ENCODE measurements at places on chromosomes 12 and 14.

DNA sequence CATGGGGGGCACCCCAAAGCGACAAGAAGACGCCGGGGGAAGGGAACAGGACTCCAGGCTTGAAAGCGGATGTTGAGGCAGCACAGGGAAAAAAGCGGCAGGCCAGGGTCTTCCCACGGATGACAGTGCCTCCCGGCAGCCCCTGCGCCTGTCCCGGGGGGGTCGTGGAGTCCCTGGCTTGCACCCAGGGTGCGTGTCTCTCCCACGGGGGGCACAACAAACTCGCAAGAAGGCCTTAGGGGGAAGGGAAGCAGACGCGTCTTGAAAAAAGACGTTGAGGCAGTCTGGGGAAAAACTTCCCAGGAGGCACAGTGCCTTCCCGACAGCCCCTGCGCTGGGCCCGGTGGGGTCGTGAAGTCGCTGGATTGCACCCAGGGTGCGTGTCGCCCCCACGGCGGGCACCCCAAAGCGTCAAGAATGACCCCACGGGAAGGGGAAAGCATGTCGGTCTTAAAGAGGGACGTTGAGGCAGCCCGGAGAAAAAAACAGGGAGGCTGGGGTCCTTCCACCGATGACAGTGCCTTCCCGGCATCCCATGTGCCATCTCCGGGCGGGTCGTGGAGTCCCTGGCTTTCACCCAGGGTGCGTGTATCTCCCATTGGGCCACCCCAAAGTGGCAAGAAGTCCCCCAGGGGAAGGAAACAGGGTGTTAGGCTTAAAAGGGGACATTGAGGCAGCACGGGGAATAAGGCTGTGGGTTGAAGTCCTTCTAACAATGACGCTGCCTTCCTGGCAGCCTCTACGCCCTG is 159.9 kb upstream of the ALG10B start:
- no peak for DNase-seq

DNA sequence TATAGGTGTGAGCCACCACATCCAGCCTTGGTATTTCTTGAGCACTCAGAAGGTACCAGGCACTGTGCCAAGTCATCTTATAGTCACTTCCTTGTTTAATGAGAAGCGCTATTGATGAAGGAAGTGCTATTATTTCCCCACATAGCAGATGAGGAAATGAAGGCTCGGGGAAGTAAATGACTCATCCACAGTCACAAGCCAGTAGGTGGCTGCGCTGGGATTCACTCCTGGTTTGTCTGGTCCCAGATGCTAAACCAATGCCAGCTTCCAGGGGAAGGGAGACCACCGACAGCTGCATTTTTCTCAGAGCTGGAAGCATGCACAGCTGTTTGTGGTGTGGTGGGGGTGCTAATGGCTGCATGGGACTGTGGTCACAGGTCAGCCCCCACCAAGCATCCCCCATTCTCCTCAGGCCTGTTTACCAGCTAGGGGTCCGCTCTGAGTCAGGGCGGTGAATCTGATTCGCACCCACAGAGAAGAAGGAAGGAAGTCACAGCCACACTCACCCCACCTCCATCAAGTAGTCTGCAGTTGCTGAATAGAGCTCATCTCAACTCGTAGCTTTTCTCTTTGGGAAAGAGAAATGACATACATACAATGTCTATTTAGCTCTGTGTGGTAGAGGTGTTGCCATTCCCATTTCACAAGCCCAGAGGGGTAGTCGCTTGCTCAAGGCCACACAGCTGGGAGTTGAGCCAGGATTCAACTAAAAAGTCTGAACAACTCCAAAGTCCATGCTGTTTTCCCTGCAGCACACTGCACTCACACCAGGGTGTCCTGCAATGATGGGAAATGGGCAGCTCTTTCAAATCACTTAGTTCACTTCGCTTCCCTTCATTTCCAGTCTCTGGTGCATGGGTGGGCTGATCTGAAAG is 6.3 kb upstream of the LTBP2 start:
- DNase-seq = no peak

- DNase-seq = no peak
Measured at GRCh38 chr12:120537856-120538220, 3.7 kb downstream of the RNF10 start.

GRCh38 chr14:64970776-64971477 is 1.2 kb downstream of the RAB15 start:
- no peak for DNase-seq

- no peak for DNase-seq
Measured at GRCh38 chr12:11732715-11733114, 83.2 kb downstream of the ETV6 start.

GRCh38 chr12:49974677-49975317 is 2.0 kb downstream of the AQP6 start:
- no peak for DNase-seq

DNA sequence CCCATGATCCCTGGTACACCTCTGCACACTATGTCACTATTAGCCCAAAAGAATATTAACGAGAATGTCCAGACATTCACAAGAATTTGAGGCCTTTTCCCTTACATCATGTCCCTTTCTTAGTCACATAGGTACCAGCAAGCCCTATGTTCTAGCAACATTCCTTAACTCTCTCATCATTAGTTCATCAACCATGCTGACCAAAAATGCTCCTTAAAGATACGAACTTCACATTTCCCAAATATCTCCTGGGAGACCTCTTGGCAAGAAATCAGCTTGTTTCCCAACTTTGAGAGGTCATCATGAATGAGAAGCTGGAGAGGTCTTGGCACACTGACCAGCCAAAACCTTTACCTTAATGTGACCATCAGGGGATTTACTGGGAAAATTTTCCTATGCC is 4.6 kb downstream of the SALL2 start:
- DNase-seq = no peak

DNA sequence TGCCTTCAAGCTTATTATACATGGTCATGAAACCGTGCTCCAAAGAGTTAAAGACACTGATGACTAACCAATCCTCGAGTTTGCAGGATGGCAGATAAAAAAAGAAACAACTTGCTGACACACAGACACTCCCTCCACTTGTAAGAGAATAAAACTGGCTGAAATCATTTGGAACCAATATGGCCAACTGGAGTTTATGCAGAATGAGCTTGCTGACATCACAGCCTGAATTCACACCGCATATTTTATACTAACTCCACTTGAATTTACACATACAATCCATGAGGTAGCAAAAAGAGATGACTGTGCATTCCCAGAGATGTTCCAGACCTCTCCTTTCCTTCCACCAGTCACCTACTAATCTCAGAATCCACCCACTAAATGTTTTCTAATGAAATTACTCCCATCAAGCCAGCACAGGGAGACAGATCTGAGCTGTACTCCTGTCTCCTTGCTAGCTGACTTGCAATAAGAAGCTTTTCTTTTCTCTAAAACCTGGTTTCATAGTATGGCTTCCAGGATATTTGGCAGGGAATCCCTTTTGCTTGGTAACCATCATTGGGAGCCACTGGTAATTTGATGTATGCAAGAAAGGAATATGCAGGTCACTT is 15.8 kb upstream of the PTPRR start:
- DNase-seq = no peak

All from stimulated activated CD4-positive, alpha-beta T cell treated with anti-CD3 and anti-CD28 coated beads, Interleukin-1b, Interleukin-23, amount 100 ng/mL, for 4 hours (primary cell).